ENCODE measurements at places on chromosomes 1 and 21.
A peak's percentile ranks its signal among the peaks of the same experiment; 100 is the strongest.

DNA sequence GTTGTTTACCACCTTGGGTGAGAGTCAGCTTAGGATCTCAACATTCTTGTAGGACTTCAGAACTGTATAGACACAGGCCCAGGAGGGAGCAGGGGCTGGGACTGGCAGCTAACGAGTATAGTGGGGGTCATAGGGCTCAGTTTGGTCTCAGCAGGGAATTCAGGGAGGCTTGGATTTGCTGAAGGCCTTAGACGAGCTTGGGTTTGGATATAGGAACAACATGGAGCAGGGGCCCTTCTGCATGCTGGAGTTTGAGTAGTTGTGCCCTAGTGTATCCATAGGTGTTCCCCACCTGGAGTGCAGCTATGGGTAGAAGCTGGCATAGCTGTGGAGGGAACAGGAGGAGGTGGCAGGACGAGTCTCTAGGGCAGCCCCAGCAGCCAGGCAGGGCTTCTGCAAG, 63.4 kb upstream of the MAP1LC3C start:
- DNase-seq: no peak

DNA sequence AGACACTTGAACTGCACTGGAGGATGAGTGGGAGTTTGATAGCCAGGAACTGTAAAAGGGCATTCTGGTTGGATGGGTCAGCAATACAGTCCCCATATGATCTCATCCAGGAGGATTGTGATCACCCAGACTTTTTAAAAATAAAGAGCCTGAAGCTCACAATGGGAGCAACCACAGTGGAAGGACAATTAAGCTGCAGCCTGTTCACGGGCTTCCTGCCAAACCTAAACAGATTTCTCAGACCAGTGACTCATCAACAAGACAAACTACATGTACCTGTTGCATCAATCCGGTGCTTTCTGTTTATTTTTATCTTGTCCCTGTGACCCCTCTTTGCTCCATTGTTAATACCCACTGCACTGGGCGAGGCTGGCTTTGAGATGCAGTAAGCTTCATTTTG, 52.3 kb downstream of the PAPPA2 start:
- DNase-seq: peak; percentile 55

DNA sequence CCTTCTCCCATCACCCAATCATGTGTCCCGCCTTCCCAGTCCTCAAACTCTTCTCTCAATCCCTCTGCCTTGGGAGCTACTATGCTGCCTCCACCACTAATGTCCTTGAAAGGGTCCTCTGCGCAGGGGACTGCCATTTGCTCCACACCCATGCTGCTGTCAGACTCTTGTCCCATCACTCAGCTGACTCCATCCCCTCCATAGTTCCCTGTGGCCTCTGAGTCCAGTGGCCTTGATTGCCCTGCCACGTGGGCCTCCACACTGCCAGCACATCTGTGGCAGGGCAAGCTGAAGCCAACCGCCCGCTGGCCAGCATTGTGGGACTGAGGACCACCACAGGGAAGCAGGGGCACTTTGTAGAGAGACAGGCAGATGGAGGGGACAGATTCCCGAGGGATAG, 1.3 kb upstream of the TNNT2 start:
- DNase-seq: no peak

GRCh38 chr21:14244911-14245310, 29.0 kb downstream of the RBM11 start:
- no peak for DNase-seq

GRCh38 chr21:18114810-18115209, 129.8 kb upstream of the CHODL start:
- DNase-seq: no peak

GRCh38 chr1:84772428-84772943, 82.2 kb upstream of the SSX2IP start:
- DNase-seq: peak; percentile 81

DNA sequence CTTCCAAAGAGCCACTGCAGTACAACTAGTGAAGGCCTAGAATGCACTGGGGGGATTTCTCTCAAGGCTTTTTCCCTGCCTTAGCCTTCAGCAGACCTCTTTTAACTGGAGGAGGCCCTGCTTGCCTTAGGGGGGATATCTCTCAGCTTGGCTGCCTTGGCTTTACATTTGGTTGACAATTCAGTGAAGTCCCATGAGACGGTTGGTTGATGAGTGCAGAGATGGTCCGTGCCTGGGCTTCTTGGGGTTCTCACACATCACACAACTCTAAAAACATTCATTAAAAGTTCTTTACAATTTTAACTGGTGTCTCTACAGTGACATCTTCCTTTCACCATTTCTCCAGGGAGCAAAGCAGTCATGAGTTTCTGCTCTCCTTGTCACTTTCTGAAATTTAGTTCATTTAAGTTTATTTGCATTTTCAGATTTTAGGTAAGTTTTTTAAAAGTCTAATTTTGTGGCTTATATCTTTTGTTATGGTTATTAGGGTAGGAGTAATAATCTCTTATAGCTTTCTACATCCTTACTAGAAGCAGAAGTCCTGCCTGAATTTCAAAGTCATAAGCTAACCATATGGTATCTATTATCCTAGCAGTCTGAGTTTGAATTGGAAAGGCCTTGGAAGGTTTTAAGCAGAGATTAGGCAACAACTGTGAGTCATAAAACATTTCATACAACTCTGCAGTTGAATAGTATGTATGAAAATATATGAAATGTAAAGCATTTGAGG, 487.6 kb downstream of the DPYD start:
- DNase-seq: peak; percentile 86

- no peak for DNase-seq
Measured at GRCh38 chr1:229106526-229107125, 164.3 kb upstream of the RAB4A start.

- no peak for DNase-seq
Measured at GRCh38 chr1:211549092-211549711, 29.8 kb downstream of the SLC30A1 start.

DNA sequence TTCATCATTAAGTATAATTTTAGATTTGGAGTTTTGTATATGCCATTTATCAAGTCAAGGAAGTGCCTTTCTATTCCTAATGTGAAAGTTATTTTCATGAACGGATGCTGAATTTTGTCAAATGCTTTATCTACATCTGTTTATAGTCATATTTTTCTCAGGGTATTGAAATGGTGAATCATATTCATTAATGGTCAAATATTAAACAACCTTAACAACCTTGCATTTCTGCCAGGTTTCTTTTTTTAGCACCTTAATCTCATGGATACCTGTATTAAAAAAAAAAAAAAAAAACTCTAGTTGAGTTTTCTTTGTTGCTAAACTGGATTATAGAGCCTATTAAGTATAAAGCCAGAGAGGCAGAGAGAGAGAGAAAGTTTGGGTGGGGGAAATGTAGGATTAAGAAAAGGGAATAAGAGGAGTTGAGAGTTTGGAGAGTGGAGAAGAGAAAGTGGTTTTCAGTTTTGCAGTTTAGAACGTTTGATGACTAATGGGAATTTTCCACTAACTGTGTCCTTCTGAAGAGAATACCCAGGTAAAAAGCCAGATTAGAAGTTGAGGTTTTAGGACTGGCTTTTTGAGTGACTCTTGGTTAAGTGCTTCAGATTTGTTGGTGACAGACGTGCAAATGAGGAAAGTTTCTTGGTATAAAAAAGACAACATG, 305.0 kb downstream of the HLX start:
- DNase-seq: no peak

Data from astrocyte of the spinal cord (primary cell).